Foreskin fibroblast (primary cell): ENCODE measurements at places on chromosomes 2 and 18.

GRCh38 chr2:236216711-236217110, 47.5 kb downstream of the ASB18 start:
- DNase-seq, result no peak

DNA sequence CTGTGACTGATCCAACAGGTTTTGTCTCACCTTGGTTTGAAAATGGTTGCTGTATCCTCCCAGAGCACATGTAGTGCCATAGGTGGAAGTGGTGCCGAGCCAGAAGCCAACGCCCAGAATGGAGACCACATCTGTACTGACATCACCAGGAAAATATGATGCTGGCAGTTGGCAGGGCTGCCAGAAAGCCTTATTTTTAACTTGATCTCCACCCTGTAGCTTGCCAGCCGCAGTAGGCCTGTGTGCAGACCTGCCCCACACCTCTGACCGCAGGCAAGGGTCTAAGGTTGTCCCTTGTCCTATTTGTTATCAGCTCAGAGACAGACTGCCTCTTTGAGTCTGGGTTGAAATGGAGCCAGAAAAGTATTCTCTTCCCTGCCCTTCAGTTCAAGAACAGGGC, 123.5 kb upstream of the EML6 start:
- no peak for DNase-seq

DNA sequence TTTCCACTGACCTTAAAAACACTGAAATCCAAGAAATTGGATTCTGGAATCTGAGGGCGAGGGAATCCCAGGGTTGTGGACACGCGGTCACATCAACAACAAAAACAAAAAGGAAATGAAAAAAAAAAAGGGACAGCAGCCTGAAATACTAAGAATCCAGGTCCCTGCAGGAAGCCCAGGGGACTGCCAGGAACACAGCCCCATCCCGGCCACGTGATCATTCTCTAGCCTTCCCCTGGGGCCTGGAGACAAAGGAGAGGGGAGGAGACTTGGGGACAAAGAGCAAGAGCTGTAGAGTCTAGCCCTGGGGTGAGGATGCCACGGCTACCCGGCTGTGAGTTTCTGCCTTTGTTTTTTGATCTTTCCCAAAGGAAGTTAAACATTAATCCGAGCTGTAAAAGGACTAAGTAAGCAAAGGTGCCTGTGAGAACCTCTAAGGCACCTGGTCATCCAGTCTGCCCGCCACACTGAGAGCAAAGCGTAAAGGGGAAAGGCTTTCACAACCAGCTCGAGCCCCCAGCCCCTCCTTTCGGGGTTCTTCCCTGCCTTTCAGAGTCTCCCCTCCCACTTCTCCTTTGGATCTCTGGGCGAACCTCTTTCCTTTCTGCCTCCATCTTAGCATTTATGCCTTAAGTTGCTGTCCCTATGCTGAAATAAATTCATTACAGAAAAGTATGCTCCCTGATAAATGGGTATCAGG, 57.9 kb upstream of the MSH2 start:
- DNase-seq, result peak; percentile 48

GRCh38 chr2:216624251-216624650, 9.0 kb upstream of the IGFBP2 start:
- DNase-seq, result no peak

DNA sequence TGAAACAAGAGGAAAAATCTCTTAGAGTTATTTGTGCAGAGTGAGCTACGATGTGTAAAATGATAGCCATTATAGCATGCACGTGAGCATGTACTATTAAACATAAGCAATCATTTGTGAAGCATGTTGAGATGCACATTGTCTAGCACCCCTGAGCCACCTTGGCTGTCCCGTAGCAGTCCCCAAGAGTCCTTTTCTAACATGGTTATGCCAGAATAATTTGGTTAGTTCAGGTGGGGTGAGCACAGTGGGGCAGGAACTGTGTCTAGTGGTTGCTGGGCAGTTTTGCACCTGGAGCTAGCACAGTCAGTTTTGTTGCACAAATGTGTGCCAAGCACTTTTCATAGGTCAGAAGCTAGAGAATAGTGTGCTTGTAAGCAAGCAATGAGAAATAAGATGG, 809.8 kb downstream of the RNF144A start:
- no peak for DNase-seq

DNA sequence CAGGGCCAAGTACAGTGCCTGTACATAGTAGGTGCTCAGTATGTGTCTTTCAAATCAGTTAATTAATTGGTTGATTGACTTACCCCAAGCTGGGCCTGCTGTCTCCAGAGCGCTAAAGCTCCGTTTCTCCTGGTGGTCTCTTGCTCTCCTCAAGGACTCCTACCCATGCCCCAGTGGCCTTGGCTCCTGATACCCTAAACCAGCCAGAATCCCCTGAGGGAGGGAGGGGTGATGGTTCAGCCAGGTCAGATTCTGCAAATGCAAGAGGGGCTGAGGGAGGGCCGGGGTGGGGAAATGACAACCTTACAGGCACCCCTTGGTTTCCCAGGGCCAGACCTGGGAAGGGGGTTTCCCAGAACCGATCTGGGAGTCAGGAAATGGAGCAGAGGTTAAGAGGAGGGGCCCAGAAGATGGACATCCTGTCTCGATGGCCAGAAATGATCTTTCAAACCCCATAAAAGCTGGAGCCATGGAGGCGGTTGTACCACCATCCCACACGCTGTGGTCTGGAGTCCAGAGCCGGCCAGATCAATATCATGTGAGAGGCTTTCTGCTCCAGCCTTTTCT, 209.1 kb downstream of the TNS1 start:
- DNase-seq, result no peak

DNA sequence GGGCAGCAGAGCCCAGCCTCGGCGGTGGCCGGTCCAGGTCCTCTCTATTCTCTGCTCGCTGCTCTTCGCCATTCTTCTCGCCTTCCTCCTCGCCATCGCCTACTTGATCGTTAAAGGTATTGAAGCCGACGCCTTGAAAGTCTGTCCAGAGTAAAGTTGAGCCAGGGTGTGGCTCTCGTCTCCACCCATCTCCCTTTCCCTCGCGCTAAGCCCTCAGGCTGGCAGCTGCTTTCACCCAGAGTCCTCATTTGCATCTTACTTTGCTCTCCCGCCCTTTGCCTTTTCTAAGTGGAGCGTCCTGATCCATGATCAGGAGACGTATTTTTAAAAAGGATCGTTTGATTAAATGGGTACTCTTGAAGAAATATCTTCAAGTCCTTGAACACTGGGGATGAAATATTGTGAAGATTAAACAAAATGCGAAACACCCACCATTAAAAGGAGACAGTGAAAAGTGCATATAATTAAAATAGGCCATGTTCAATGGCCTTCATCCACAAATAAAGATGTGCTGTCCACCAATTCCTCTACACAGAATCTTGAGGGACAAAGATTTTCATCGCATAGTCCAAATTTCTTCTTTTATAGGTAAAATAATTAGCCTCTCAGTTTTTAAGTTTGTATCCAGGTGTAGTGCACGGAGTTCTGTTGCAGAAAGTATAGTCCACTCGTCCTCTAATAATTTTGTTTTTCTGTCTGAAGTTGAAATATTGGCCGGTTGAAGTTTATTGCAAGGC, 657 bp downstream of the ARL6IP6 start:
- peak; percentile 64 for DNase-seq

- peak; percentile 50 for DNase-seq
Measured at GRCh38 chr2:12769492-12770105, 52.9 kb downstream of the TRIB2 start.

- DNase-seq, result no peak
Measured at GRCh38 chr2:111691164-111691875, 192.7 kb downstream of the ANAPC1 start.

DNA sequence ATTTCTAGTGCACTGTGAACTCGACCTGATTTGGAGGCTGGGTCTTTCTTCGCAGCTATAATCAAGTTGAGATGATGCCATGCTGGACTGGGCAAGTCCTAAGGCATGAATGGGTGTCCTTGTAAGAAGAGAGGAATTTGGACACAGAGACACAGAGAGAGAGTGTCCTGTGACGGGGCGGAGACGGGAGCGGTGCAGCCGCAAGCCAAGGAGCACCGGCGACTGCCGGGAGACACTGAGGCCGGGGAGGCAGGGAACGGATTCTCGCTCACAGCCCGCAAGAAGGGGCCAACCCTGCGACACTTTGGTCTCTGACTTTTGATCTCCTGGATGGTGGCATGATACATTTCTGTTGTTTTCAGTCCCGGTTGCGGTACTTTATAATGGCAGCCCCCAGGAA, 22.4 kb upstream of the MBP start:
- DNase-seq, result no peak

DNA sequence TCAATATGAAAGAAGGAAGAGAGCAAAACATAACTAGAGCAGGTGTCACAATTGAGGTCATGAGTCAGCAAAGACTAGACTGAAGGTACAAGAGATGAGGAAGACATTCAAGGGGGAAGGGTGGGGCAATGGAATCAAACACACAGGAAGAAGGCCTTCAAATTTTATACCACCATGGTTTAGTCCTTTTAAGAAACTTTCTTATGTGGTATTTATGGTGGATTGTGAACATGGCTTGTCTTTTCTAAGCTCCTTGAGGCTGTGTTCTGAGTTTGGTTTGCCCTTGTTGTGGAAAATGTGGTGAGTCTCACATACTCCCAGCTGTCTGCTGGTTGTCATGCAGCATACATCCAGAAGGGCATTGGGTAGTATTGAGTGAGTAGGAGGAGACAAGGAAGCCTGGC, 62.1 kb downstream of the NABP1 start:
- no peak for DNase-seq

- peak; percentile 22 for DNase-seq
Measured at GRCh38 chr2:48144777-48145176, 238.5 kb upstream of the FBXO11 start.

GRCh38 chr2:74089816-74090745, 57.6 kb downstream of the BOLA3 start:
- DNase-seq, result no peak

DNA sequence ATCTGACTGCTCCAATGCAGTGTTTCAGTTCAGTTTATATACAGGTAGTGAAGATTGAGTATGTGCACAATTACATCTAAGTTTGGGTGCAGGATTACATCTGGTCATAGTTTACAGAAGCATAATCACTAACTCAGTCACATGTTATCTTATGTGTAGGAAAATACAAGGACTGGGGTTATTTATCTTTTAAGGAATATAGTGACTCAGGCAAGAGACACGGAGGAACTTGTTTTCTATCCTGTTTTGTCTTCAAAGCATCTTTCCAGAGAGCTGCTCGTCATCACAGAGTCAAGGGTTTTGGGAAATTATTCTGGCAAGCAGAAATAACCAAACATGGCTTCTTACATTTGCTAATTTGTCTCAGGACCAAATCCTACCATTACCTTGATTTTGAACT, 1371.5 kb upstream of the TMEFF2 start:
- peak; percentile 6 for DNase-seq

- DNase-seq, result no peak
Measured at GRCh38 chr18:42742969-42743368, 372.5 kb downstream of the RIT2 start.

DNA sequence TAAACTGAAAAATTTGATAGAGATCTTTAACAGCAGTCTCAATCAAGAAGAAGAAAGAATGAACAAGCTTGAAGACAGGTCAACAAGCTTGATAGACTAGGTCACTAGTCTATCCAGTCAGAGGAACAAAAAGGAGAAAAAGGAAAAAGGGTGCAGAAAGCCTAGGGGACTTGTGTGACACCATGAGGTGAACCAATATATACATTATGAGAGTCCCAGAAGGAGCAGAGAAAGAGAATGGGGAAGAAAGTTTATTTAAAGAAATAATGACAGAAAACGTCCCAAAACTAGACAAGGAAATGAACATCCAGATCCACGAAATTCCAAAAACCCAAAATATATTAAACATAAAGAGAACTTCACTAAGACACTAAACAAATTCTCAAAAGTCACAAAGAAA, 84.5 kb downstream of the VAPA start:
- DNase-seq, result no peak

GRCh38 chr2:230814616-230815015, 50.1 kb upstream of the ITM2C start:
- no peak for DNase-seq

DNA sequence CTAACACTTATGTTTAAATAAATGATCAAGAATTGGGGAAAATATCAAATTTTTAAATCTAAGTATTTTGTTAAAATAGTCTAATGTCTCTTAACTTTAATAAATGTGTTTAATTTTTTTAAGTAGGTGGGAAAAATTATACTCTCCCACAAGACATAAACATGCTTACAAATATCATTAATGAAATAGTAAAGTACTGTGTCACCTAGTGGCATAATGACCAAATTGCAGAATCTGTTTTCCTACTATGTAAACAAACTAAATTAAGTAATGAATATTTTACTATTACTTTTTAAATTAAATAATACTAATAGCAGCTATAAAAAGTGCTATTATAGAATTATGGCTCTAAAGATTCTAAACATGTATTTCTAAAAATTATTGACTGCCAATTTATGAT, 52.0 kb upstream of the CHAC2 start:
- DNase-seq, result no peak

- DNase-seq, result no peak
Measured at GRCh38 chr2:153235516-153235915, 243.0 kb downstream of the RPRM start.

DNA sequence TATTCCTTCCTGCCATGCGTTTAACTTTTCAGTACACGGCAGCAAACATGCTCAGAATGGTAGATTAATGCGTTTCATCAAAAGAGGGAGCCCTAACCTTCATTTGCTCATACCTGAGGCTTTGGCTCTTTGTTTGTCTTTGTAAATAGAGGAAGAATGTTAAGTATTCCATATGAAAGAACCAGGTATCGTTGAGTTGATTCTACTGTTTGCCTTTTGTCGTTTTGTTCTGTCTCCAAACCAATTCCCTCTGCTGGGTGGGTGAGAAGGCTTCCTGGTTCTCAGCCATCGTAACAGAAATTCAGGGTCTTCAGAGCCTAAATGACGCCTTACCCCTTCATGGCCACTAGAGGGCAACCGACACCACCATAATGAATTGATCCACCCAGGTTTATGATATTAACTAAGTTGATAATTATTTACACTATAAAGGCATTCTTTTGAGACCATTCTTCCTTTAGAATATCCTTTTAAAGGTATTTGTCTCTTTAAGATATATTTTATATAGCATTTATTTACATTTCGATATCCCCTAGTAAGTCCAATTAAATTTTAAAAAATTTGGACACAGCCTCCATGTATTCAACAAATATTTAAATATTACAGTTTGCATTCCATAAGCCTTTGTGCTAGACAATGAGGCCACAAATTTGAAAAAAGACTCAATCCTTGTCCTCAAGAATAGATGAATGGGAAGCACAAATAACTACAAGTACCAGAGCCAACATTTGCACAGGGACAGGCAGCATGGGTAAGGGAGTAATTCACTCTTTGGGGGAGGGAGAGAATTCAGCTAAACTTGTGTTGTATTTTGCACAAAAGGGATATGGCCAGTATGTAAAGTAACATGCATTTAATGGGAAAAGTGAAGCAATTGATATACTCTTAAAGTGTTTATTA, 48.1 kb downstream of the TIMM21 start:
- peak; percentile 83 for DNase-seq

- DNase-seq, result no peak
Measured at GRCh38 chr2:3037196-3038194, 340.1 kb downstream of the EIPR1 start.

- DNase-seq, result no peak
Measured at GRCh38 chr2:103152556-103152955, 390.7 kb downstream of the TMEM182 start.

GRCh38 chr2:46471-47345, at the start of gene FAM110C:
Gene FAM110C, minus strand, starts transcription at chr2:46505. Its CDS starts 120 bp downstream, at chr2:46385.
- DNase-seq, result peak; percentile 12
